ENCODE measurements at places on chromosomes 2 and 18. TPM values are rescaled to one million over a fixed set of nuclear protein-coding genes. Genes with fewer than 3 reads are reported as not detected.

- no peak for DNase-seq
Observed at GRCh38 chr18:75024871-75025270, 184.1 kb downstream of the PTGR3 start.

- no peak for DNase-seq
Observed at GRCh38 chr2:10541775-10542432, 93.8 kb upstream of the ODC1 start.

The COX5B gene
- total RNA-seq = 150 TPM

- DNase-seq = no peak
Observed at GRCh38 chr2:222311319-222311977, 12.7 kb upstream of the PAX3 start.

All from chondrocyte (in vitro differentiated cells).